ENCODE measurements at places on chromosomes 6 and 20.

DNA sequence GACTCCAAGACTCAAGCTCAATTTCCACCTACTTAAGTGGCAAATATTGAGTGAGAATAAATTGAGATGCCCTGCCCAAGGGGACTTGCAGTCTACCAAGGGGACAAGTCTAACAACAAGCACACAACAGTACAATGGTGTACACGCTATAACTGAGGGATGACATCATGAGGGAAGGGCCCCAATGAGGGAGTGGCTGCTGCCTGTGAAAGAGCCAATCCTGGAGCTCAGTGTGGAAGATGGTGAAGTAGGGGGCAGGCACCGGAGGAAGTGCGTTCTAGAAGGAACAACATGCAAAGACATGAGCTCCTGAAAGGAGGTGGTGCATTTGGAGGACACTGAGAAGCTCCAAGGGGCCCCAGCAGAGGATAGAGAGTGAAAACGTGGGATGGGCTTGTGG lies 46.9 kb upstream of the ARMH2 start:
- no peak for DNase-seq

DNA sequence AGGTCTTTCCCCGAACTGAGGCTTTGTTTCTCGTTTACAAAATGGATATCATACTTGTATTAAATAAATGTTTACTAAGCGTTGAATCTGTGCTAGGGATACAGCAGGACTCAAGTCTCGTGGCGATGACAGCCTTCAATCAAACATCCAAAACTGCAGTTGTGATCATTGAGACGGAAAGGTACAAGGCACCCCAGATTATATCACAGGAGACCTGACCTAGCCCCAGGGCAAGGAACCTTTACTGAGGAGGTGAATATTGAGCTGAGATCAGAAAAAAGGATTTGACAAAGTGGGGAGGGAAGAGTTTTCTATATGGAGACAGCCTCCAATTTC lies 476 bp downstream of the AAR2 start:
- DNase-seq, result no peak

GRCh38 chr6:3529232-3529631 lies 72.4 kb upstream of the SLC22A23 start:
- no peak for DNase-seq

- DNase-seq, result no peak
These were observed 18.8 kb downstream of the ALDH5A1 start for GRCh38 chr6:24513602-24514001.

DNA sequence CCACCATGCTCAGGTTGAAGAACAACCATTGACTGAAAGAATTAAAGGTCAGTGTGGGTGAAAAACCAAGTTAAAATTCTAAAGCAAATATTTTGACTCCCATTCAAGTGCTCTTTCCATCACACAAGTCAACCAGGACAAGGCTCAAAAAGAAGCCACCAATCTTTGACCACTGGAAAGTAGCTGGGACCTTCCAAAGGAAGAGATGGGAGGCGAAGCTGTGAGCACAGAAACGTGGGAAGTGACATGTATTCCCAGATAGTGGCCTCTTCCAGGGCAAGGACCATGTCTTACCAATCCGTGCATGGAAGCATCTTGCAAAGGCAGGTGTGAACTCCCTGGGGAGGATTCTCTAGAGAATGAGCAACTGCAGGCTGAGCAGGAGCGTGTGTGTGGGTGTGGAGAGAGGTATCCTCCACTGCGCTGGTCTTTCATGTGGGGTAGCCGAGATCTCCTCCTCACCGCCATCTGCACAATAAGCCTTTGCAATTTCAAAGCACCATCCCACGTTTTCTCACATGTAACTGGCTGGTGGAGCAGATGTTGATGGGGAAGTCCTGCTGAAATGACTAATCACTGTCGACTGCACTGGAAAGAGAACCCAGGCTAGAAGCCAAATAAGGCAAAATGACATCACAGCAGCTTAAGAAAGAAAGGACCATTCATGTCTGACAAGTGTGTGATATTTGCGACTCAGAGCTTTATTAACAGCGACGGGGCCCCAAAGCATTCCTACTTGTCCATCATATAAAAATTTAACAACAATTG lies 189.4 kb upstream of the RREB1 start:
- DNase-seq, result no peak

- DNase-seq, result no peak
These were observed 60.1 kb downstream of the SEL1L2 start for GRCh38 chr20:13930281-13930680.

DNA sequence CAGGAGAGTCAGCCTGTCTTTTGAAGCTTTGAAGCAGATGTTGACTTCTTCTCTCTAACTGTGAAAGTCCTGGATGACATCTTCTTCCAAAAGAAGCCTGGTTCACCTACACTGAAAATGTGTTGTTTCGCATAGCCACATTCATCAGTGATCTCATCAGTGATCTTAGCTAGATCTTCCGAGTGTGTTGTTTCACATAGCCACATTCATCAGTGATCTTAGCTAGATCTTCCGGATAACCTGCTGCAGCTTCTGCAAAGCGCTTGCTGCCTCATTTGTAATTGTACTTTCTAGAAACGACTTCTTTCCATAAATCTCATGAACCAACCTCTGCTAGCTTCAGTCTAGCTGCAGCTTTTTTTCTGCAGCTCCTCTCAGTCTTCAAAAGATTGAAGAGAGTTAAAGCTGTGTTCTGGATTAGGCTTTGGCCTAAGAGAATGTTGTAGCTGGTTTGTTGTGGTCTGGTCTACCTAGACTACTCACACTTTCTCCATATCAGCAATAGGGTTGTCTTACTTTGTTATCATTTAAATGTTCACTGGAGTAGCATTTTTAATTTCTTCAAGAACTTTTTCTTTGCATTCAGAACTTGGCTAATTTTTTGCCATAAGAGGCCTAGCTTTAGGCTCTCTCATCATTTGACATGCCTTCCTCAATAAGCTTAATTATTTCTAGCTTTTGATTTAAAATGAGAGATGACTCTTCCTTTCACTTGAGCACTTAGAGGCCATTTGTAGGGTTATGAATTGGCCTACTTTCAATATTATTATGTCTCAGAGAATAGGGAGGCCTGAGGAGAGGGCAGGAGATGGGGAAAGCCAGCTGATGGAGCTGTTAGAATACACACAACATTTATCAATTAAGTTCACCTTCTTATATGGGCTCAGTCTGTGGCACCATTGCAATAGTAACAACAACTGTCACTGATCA lies 48.7 kb upstream of the EXOC2 start:
- no peak for DNase-seq

DNA sequence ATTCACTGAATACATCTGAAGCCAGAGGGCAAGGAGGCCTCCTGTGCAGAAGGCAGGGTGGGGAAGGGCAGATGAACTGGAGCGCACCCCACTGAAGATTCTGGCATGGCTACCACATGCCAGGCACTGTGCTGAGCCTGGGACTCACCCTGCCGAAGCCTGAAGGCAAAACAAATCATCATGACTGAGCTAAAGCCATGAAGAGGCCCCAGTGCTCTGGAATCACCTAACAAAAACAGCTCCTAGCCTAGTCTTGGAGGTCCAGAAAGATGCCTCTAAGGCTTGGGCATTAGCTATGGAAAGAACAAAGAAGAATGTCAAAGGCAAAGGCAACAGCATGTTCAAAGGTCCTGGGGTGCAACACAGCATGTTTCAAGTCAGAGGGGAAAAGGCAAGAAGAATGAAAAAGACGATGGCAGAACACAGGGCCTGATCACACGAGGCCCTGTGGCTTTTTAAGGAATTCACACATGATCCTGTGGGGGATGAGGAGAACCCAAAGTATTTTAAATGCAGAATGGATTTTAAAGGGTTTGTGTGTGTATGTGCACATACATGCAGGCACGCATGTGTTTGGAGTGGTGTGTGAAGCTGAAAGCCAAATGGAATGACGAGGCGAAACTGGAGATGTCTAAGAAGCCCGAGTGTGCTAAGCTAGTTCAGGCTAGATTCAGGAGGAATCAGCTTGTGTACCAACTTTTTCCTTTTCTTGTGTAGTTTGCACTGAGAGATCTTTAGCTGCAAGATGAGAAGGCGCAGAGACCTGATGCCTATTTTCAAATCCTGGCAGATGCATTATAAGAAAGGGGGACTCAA lies 261.4 kb downstream of the ZNF217 start:
- DNase-seq, result no peak

- DNase-seq, result no peak
These were observed 40.8 kb downstream of the STAU1 start for GRCh38 chr20:49147296-49147695.

GRCh38 chr6:164010441-164011103 lies 596.1 kb downstream of the QKI start:
- DNase-seq, result no peak

- no peak for DNase-seq
These were observed 233.8 kb downstream of the SYNDIG1 start for GRCh38 chr20:24703284-24703610.

- DNase-seq, result no peak
These were observed 29.7 kb downstream of the GINS1 start for GRCh38 chr20:25437153-25437581.

DNA sequence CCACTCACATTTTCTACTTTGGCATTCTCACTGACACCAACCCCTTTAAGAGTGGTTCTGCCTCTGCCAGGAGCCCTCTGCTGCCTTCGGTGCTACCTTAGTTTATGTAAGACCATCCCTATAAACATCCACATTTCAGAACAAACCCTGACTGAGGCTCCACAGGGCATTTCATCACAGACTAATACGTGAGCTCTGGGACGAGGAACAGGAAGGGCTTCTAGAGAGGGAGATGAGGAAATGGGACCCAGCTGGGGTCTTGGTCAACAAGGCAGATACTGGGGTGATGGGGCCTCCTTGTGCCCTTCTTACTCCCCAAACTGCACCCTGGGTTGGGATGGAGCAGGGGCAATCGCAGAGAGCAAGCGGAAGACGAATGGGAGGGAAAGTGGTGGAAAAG lies 86.5 kb upstream of the FYN start:
- no peak for DNase-seq

DNA sequence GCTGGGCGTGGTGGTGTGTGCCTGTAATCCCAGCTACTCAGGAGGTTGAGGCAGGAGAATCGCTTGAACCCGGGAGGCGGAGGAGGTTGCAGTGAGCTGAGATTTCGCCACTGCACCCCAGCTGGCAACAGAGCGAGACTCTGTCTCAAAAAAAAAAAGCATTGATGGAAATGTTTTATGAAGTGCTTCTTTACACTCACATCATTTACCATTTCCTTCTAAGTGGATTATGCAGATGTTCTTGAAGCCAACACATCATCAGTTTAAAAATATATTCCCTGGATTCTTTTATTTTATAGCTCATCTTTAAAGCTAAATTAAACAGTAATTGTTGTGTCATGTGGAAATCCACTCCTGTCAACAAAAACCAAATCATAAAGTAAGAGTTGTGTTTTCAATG lies 35.9 kb upstream of the HDDC2 start:
- DNase-seq, result no peak

DNA sequence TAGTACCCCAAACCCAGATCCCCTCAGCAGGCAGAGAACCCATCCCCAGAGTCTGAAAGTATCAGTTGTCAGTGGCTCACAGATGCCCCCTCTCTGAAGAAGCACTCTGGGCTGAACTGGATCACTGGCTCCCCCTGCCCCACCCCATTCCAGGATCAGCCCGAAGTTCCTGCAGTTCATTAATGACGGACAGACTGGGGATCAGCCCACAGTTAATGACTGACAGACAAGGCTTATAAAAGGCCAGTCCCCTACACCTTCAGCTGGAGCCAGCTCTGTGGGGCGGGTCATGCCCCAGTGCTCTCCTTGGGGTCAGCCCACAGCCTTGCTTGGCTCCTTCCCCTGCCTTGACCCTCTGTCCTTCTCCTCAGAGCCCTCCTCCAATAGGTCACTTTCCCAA lies 21.7 kb downstream of the KIAA1755 start:
- DNase-seq, result no peak
